NB4 (cell line): ENCODE measurements at places on chromosomes 16 and 17.
A peak's percentile ranks its signal among the peaks of the same experiment; 100 is the strongest.

GRCh38 chr16:10535461-10535860, 44.9 kb downstream of the EMP2 start:
- no peak for DNase-seq

GRCh38 chr17:159609-160008, 21.8 kb downstream of the DOC2B start:
- no peak for DNase-seq

DNA sequence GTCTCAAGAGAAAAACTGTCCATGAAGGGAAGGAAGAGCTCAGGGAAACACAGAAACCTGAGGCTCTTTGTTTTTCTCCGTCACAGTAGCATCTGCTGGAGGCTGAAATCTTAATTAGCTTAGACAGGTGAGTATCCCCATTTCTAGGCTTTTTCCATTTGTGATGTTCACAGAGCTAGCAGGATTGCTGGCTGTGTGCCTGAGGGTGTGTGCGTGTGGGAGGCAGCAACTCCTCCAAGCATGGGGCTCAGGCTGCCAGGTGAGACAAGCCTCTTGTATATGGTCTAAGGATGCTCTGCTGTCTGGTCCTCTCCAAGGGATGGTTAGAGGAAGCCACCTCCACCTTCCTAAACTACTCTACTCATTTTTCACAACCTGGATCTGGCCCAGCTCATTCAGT, 569.9 kb downstream of the HS3ST4 start:
- no peak for DNase-seq

GRCh38 chr17:32970281-32970680, 21.4 kb upstream of the SPACA3 start:
- DNase-seq = no peak

- DNase-seq = no peak
Measured at GRCh38 chr17:67216578-67217320, 28.2 kb downstream of the HELZ start.

- DNase-seq = no peak
Measured at GRCh38 chr17:62693616-62694409, 66.3 kb downstream of the MRC2 start.

- no peak for DNase-seq
Measured at GRCh38 chr17:73045724-73046123, 46.8 kb downstream of the SLC39A11 start.

GRCh38 chr17:231191-231965, 49.9 kb upstream of the DOC2B start:
- DNase-seq = no peak

DNA sequence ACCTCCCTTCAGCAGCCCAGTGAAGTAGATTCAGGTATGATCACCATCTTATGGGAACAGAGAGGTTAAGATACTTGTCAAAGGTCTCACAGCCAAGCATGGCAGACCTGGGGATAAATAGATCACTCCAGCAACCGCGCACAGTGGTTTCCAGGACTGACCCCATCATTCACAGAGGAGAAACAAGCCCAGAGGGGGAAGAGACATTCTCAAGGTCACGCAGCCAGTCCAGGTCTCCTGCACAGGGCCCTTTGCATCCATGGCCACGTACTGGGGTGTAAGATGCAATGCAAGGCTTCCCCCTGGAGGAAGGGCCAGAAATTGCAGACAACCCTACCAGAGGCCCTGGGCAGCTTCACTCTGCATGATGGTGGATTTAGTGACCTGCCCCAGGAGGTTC, 19.9 kb downstream of the TLE7 start:
- DNase-seq = peak; percentile 47
